CD4-positive, alpha-beta memory T cell (primary cell): ENCODE measurements at places on chromosomes 6 and 20. TPM values are rescaled to one million over a fixed set of nuclear protein-coding genes. Genes with fewer than 3 reads are reported as not detected.

GRCh38 chr6:166934174-166934573, 22.2 kb downstream of the RNASET2 start:
- no peak for DNase-seq

DNA sequence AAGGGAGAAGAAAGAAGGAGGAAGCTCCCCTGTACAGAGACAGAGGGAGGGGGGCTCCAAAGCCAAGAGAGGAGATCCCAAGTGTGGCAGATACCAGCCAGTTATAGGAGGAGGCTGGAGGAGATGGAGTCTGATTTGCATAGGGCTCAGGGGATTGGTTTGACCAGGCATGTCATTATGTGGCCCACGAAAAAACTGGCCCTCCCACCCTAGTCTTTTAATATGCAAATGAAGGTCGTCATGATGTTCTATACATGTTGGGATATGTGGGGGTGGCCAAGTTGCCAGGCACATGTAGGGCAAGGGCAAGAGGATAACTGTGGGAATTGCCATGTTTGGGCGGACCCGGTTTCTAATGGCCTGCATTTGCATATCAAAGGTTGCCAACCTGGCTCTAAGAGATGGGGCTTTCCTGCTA, 17.6 kb upstream of the ZFP64 start:
- no peak for DNase-seq

DNA sequence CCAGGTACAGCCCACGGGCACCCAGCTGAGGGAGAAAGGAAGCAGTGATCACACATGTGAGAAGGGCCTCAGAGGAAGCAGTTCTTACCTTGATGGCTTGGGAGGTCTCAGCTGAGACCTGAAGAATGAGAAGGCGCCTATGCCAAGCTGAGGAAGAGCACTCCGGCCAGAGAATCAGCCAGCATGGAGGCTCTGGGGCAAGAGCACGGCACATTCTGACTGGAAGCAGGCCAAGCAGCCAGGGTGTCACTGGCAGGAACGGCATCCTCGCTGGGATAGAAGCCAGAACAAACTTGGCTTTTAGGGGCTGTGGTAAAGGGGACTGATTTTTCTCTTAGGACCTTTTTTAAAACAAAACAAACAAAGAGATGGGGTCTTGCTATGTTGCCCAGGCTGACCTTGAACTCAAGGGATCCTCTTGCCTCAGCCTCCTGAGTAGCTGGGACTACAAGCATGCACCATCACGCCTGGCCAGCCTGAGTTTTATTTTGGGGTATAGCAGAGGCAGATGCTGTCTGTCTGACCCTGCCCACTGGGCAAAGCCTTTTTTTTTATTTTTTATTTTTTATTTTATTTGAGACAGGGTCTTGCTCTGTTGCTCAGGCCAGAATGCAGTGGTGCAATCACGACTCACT, 17.6 kb downstream of the GHRH start:
- DNase-seq: no peak

GRCh38 chr6:36926708-36927513, 27.6 kb upstream of the PI16 start:
- no peak for DNase-seq

DNA sequence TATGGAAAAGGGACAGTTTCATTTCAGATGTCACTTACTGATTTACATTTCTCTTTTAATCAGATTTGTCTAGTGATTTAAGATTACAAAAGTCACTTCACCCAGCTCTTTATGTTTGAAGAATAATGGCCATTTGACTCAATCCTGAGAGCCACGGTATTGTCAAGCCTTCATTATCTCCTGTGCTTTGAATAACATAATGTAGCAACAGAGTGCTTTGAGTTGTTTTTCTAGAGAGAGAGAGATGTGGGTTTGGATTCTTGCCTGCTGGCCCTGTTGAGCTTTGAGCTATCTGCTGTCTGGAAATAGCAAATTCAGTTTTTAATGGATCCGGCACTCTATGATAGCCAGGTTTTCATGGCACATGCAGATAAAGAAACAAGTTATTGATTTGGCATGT, 478.4 kb upstream of the SOX4 start:
- DNase-seq: no peak

The TENT5A gene
- total RNA-seq: 6.6 TPM

The DUSP15 gene
- total RNA-seq: not detected

The ZHX3 gene
- total RNA-seq: 5.2 TPM
